Activated T-cell treated with anti-CD3 and anti-CD28 coated beads, Interleukin-2, amount 50 U/mL, for 4 hours (primary cell): ENCODE measurements at places on chromosomes 5 and 9. TPM values are rescaled to one million over a fixed set of nuclear protein-coding genes. Genes with fewer than 3 reads are reported as not detected.

The ATP10B gene
- 0.08 TPM for total RNA-seq

The ANKRD33B gene
- 20.2 TPM for total RNA-seq

The ZBTB5 gene
- 5.2 TPM for total RNA-seq

The PCDH12 gene
- total RNA-seq, result 0.24 TPM

The KCNV2 gene
- not detected for total RNA-seq

The OR1L4 gene
- not detected for total RNA-seq

The BARX1 gene
- total RNA-seq, result not detected

The CENPK gene
- 24.4 TPM for total RNA-seq

The MOB3B gene
- 0.96 TPM for total RNA-seq

The ANKRD55 gene
- not detected for total RNA-seq

The PCA3 gene
- not detected for total RNA-seq

The APBA1 gene
- 0.05 TPM for total RNA-seq

The DAP gene
- total RNA-seq, result 46.1 TPM

The MEIKIN gene
- total RNA-seq, result not detected

The TESK1 gene
- total RNA-seq, result 42.0 TPM

The PSMD5 gene
- total RNA-seq, result 75.9 TPM

The CD14 gene
- total RNA-seq, result 0.50 TPM

The TEX48 gene
- total RNA-seq, result not detected

The PCDHA10 gene
- total RNA-seq, result not detected

The OTULINL gene
- total RNA-seq, result 4.0 TPM

The KDM4C gene
- total RNA-seq, result 26.5 TPM

The GRM6 gene
- total RNA-seq, result not detected

The ARHGEF39 gene
- total RNA-seq, result 1.1 TPM

The CATSPER3 gene
- total RNA-seq, result 0.63 TPM

The STPG3 gene
- not detected for total RNA-seq

The FAM221B gene
- not detected for total RNA-seq

The SYNPO gene
- 0.79 TPM for total RNA-seq

The CBY3 gene
- 0.51 TPM for total RNA-seq

The PAPPA gene
- not detected for total RNA-seq

The MCTP1 gene
- total RNA-seq, result 0.30 TPM

The ACTL7B gene
- total RNA-seq, result not detected

The SHOC1 gene
- total RNA-seq, result not detected

The HSPB3 gene
- not detected for total RNA-seq

The EIF4E1B gene
- not detected for total RNA-seq

The COL23A1 gene
- not detected for total RNA-seq

The VCAN gene
- total RNA-seq, result 0.84 TPM

The FOXD4L4 gene
- not detected for total RNA-seq

The GFI1B gene
- 0.87 TPM for total RNA-seq

The CARD9 gene
- 3.4 TPM for total RNA-seq

The ARL14EPL gene
- not detected for total RNA-seq

The PKD2L2 gene
- not detected for total RNA-seq

The CCL21 gene
- total RNA-seq, result not detected

The GHR gene
- total RNA-seq, result 0.08 TPM

The FCHO2 gene
- 0.51 TPM for total RNA-seq

The PPP1R26 gene
- 2.4 TPM for total RNA-seq
